ENCODE measurements at places on chromosomes 16 and 17. TPM values are rescaled to one million over a fixed set of nuclear protein-coding genes. Genes with fewer than 3 reads are reported as not detected.

GRCh38 chr17:66340720-66341119, 38.3 kb downstream of the PRKCA start:
- no peak overlapping the region for H3K4me3 ChIP-seq
- H3K27ac ChIP-seq: no peak overlapping the region
- H3K36me3 ChIP-seq: no peaks in the 10 kb centered on the region
- no peaks in the 10 kb centered on the region for H3K4me1 ChIP-seq
- DNase-seq: no peak

GRCh38 chr16:80909720-80910119, 97.0 kb downstream of the CMC2 start:
- no peak overlapping the region for H3K27ac ChIP-seq
- no peaks in the 10 kb centered on the region for H3K4me1 ChIP-seq
- DNase-seq: no peak
- no peak overlapping the region for H3K4me3 ChIP-seq

- peaks cover 24% of the 10 kb centered on the region for H3K36me3 ChIP-seq
- DNase-seq: no peak
- H3K4me1 ChIP-seq: peaks cover 50% of the 10 kb centered on the region
- H3K27ac ChIP-seq: no peak overlapping the region
- H3K4me3 ChIP-seq: no peak overlapping the region
These were observed 33.8 kb downstream of the COG1 start for GRCh38 chr17:73226556-73227172.

PIMREG gene
- 0.69 TPM for total RNA-seq

- H3K4me1 ChIP-seq: no peaks in the 10 kb centered on the region
- no peaks in the 10 kb centered on the region for H3K36me3 ChIP-seq
- no peak overlapping the region for H3K4me3 ChIP-seq
- peaks cover 15% of the 10 kb centered on the region for H3K27me3 ChIP-seq
- H3K27ac ChIP-seq: no peak overlapping the region
These were observed 216.0 kb downstream of the C16orf78 start for GRCh38 chr16:49589544-49590031.

PRRT2 gene
- total RNA-seq: 0.54 TPM

DNA sequence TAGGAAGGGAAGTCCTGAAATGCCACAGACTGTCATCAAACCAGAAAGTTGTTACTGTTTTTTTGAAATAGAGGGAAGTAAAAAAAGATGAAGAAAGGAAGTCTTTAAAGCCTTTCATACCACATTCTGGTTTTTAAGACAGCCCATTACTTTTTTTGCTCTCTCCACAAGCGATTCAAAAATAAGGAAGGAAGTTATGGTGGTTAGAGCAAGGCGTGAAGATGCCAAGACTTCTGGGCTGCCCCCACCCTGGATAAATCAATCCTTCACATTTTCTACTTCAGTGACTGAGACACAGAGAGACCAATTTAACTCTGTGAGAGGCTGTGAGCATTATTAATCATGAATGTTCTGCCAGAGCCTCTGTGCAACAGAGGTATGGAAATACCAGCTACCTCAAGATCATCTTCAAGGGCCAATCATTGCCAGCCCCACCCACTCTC, 82.3 kb upstream of the BCAR1 start:
- H3K4me3 ChIP-seq: no peak overlapping the region
- no peak for DNase-seq
- peaks cover 14% of the 10 kb centered on the region for H3K4me1 ChIP-seq
- H3K36me3 ChIP-seq: peaks cover 3% of the 10 kb centered on the region

GRCh38 chr16:19365486-19365885, 52.2 kb upstream of the TMC5 start:
- H3K4me3 ChIP-seq: no peak overlapping the region
- DNase-seq: no peak
- H3K4me1 ChIP-seq: no peaks in the 10 kb centered on the region

GRCh38 chr16:1170076-1170418, 17.1 kb downstream of the CACNA1H start:
- H3K27me3 ChIP-seq: peaks cover 3% of the 10 kb centered on the region
- no peaks in the 10 kb centered on the region for H3K4me1 ChIP-seq
- no peak overlapping the region for H3K27ac ChIP-seq
- no peak for DNase-seq
- H3K36me3 ChIP-seq: no peaks in the 10 kb centered on the region

DNA sequence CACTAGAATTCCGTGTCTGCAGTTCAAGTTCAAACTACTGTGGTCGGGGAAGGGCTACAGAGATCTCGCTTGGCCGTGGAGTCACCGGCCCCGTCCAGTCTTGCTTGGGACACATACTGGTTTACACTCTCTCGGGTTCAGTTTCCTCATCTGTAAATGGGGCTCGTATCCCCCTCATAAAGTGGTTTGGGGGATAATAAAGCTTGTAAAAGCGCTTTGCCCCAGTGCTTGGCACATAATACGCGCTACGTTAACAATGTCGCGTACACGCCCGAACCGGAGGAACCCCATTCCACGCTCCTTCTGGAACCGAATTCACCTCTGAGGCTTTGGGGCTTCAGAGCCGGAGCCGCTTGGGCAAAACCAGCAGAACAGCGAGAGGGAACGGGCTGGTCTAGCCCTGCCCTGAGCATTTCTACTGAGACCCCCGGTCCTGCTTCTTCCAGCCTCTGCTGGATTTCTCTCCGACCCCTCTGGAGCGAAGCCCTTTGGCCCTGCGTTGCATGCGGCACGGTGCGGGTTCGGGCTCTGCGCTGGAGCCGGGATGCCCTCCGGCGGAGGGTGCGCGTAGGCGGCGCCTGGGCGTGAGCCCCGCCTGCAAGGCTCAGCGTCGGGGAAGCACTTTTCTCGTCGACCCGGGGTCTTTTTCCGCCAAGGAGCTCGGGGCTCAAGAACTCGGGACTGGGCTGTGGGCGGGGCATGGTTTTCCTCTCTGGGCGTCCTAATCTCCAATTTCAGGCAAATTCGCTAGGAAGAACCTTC, 26.1 kb upstream of the HOXB13 start:
- no peaks in the 10 kb centered on the region for H3K36me3 ChIP-seq
- peaks cover 74% of the 10 kb centered on the region for H3K27me3 ChIP-seq
- no peak for DNase-seq
- peaks cover 8% of the 10 kb centered on the region for H3K4me1 ChIP-seq
- peak overlapping the region; percentile 2 for H3K4me3 ChIP-seq
- no peak overlapping the region for H3K27ac ChIP-seq

HS3ST6 gene
- not detected for total RNA-seq

DNA sequence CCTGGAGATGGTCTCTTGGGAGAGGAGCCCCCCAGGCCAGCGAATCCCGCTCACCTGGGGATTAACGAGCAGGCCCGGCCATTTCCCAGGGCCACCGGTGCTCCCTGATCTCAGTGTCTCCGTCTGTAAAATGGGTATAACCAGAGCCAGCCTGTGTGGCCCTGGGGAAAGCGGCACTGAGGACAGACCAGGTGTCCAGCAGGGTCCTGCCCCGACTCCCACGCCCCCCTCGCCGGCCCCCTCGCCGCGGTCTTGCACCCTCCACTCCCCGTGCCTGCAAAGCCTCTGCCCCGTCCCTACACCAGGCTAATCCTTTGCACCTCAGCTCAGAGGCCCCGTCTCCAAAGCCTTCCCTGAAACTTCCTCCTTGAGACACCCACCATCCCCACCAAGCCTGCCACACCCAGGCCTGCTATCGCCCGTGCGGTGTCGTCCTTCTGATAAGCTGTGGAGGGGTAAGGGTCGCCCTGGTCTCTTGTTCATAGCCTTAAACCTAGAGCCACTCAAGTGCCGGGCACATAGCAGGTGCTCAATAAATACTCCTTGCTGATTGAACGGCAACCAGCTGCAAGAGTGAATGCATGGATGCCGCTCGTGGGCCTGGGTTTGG, 259.1 kb downstream of the C16orf95 start:
- no peak overlapping the region for H3K27ac ChIP-seq
- peaks cover 17% of the 10 kb centered on the region for H3K4me1 ChIP-seq
- no peak for DNase-seq
- H3K27me3 ChIP-seq: peaks cover 13% of the 10 kb centered on the region
- no peaks in the 10 kb centered on the region for H3K36me3 ChIP-seq

GRCh38 chr16:29014561-29015069, 29.8 kb downstream of the LAT start:
- H3K27ac ChIP-seq: no peak overlapping the region
- H3K4me1 ChIP-seq: no peaks in the 10 kb centered on the region
- no peak for DNase-seq

GRCh38 chr16:72094266-72094610, 591 bp downstream of the DHX38 start:
- peaks cover 47% of the 10 kb centered on the region for H3K4me1 ChIP-seq
- H3K27me3 ChIP-seq: no peaks in the 10 kb centered on the region
- peak overlapping the region; percentile 96 for H3K27ac ChIP-seq
- peaks cover 68% of the 10 kb centered on the region for H3K36me3 ChIP-seq

DNA sequence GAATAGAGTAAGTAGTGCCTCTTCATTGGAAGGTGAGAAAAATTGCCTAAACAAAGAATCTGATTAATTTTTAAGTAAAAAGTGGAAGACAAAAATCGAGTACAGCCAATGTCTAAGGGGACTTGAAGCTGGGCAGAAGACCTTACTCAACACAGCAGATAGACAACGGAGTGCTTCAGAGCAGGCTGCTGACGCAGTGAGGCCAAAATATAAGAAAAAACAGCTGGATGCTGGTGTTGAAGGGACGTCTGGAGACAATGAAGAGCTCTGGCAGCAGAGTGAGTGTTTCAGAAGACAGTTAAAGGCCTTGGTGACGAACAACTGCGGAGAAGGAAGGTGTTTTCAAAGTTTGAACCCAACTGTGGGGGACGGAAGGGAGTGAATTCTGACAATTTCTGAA, 169.8 kb downstream of the MRTFB start:
- H3K27me3 ChIP-seq: no peaks in the 10 kb centered on the region
- no peak overlapping the region for H3K27ac ChIP-seq
- H3K4me3 ChIP-seq: no peak overlapping the region
- peaks cover 15% of the 10 kb centered on the region for H3K36me3 ChIP-seq

DNA sequence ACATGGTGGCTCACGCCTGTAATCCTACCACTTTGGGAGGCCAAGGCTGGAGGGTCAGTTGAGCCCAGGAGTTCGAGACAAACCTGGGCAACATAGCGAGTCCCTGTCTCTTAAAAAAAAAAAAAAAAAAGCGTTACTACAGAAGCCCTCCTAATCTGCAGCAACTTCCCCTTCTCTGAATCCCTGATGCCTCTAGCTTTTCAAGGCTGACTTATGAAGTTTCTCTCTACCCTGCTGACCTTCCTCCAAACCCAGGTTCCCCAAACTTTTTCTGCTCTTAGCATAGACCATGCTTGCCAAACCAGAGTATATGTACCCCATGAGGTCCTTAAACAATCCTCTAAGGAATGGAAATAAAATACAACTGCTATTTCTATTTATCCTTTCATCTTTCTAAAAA, 16.4 kb downstream of the LYRM1 start:
- H3K27ac ChIP-seq: no peak overlapping the region
- H3K4me3 ChIP-seq: no peak overlapping the region
- peaks cover 27% of the 10 kb centered on the region for H3K36me3 ChIP-seq

CES5A gene
- total RNA-seq: not detected

DNA sequence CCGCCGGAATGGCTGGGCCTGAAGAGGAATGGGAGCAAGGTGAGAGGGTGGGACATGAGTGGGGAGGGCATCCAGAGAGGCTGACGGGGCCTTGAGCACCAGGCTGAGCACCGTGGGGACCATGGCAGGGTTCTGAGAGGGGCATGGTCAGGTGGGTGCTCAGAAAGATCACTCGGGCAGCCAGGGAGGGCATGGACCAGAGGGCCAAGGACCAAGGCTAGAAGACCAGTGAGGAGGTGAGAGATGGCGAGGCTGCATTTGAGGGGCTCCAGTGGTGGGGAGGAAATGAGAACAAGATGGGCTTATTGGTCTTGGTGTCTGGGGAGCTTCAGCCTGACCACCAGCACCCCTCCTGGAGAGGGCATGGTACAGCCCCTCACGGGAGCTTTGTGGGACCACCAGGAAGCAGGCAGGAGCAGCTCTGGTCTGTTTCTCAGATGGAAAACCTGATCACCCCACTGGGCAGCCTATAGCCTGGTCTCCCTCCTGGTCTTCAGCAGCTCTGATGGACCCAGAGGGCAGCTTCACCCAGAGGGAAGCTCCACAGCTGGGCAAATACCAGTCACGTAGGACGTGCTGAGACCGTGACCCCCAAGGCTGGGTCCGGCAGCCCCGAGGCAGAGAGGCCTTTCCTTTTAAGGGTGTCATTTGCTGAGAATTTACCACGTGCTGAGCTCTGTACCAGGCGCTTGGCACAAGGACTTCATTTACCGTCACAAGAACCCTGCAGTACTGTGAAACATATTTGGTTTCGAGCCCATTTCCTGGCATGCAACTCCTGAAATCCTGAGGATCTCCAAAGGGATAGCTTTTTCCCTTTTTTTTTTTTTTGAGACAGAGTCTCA, 11.4 kb upstream of the NCBP3 start:
- no peaks in the 10 kb centered on the region for H3K4me1 ChIP-seq
- H3K27ac ChIP-seq: no peak overlapping the region
- no peaks in the 10 kb centered on the region for H3K27me3 ChIP-seq
- no peak for DNase-seq
- peaks cover 9% of the 10 kb centered on the region for H3K36me3 ChIP-seq

CDH5 gene
- not detected for total RNA-seq

- DNase-seq: no peak
- peak overlapping the region; percentile 69 for H3K27ac ChIP-seq
- H3K27me3 ChIP-seq: no peaks in the 10 kb centered on the region
- H3K36me3 ChIP-seq: peaks cover 50% of the 10 kb centered on the region
These were observed 2.3 kb downstream of the BANP start for GRCh38 chr16:87953308-87954215.

GAS7 gene
- 44.2 TPM for total RNA-seq

CCL5 gene
- total RNA-seq: 3.4 TPM

DNA sequence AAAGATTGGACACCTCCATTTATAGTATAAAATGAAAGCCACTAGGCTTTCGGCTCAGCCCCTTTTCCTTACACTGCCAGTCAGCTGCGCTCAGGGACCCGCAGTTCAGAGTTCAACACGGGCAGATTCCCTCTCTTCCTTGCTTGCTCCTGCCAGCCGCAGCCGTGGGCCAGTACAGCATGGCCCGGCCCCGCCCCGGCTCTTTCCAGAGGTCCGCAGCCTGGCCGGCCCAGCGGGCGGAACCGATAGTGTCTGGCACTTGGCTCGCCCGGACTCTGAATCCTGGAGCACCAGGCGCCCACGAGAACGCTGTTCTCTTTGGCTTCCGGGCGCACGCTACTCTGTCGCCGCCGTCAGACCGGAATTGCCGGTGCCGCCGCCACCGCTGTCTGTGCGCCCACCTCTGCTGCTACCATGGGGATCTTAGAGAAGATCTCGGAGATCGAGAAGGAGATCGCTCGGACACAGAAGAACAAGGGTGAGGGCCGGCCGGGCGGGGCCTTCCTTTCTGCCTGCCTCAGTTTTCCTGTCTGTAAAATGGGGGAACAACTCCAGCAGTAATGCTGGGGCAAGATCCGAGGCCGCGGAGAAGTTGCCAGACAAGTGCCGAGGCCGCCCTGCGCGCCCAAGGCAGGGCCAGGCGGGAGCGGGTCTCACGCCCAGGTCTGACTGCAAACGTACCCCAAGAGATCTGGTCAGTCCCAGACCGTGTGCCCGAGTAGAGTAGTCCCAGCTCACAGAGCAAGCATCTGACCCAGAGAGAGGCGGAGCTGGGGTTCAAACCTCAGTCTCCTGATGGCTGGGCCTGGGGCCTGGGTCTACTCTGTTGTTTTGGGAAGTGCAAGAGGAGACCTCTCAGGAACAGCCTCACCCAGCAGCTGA, at the start of gene DRG2:
Gene DRG2 (plus strand): TSS at position 339 of the 882 bp plus-strand sequence. CDS start 76 bp downstream, at position 415.
- H3K27me3 ChIP-seq: no peaks in the 10 kb centered on the region
- peaks cover 26% of the 10 kb centered on the region for H3K4me1 ChIP-seq
- peak within 1 kb of the TSS; percentile 99 for H3K4me3 ChIP-seq
- DNase-seq: peak; percentile 93

HCRT gene
- total RNA-seq: not detected
